ENCODE measurements at places on chromosomes 5 and 9.

- DNase-seq: no peak
Measured at GRCh38 chr5:1967736-1968135, 85.0 kb upstream of the IRX4 start.

DNA sequence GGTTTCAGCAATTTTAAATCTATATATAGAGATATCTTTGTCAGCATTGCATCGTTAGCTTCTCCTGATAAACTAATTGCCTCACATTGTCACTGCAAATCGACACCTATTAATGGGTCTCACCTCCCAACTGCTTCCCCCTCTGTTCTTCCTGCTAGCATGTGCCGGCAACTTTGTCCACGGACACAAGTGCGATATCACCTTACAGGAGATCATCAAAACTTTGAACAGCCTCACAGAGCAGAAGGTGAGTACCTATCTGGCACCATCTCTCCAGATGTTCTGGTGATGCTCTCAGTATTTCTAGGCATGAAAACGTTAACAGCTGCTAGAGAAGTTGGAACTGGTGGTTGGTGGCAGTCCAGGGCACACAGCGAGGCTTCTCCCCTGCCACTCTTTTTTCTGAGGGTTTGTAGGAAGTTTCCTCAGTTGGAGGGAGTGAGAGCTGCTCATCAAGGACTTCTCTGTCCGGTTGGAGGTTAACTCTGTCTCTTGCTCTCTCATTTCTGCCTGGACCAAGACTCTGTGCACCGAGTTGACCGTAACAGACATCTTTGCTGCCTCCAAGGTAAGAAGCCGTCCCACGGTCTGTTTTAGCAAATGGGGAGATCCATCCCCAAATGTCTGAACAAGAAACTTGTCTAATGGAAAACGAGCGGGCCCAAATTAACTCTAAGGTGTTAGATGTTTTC, at the start of gene IL4:
Gene IL4, plus strand, starts transcription at position 51 of the 692 bp plus-strand sequence. Its CDS starts 62 bp downstream, at position 113.
- no peak for DNase-seq

- no peak for DNase-seq
Measured at GRCh38 chr5:88829054-88829453, 53.9 kb downstream of the MEF2C start.

GRCh38 chr9:94110821-94111252, 26.6 kb downstream of the PTPDC1 start:
- DNase-seq: peak; percentile 58

- no peak for DNase-seq
Measured at GRCh38 chr5:2669913-2670312, 81.6 kb downstream of the IRX2 start.

DNA sequence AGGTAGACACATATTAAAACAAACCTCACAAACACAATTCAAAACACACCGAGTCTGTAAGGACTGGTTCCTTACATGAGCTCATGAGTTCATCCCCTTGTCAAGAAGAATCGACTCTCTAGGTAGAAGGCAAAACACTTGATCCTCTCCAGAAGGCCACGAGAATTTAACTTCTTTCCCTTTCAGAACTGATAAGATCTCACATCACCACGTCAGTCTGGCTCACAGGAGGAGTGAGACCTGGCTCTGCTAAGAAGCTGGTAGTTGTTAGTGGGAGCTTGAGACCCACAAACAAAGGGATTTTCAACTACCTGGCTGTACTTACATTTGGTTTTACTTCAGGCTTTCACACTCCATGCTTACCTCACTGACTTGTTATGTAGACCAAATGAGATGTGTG, 459.2 kb downstream of the ARHGEF28 start:
- no peak for DNase-seq

GRCh38 chr5:71767661-71768060, 48.6 kb downstream of the CARTPT start:
- DNase-seq: peak; percentile 48

DNA sequence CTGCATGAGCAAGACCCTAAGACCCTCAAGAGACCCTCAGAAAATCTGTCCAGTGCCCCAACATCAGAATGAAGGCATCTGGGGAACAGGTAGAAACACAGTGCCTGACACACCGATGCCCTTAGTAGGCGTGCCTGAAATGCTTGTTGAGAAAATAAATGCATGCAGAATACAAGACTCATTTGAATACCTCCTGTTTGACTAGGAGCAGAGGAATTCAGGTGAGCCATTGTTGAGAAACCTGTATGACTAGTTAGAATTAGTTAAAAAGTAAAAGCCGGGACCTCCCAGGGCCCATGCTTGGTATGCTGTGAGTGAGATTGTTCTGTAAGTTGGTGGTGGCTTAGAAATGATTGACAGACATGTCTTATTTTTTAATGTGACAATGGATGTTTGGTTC, 55.0 kb downstream of the WWC1 start:
- DNase-seq: no peak

- DNase-seq: no peak
Measured at GRCh38 chr5:179138568-179138925, 78.4 kb downstream of the ZNF354C start.

- DNase-seq: peak; percentile 20
Measured at GRCh38 chr9:91214867-91215266, 146.9 kb downstream of the AUH start.

- no peak for DNase-seq
Measured at GRCh38 chr5:95441636-95442035, 50.5 kb downstream of the FAM81B start.

- no peak for DNase-seq
Measured at GRCh38 chr5:1899201-1899600, 16.5 kb upstream of the IRX4 start.

GRCh38 chr5:11785771-11786352, 118.4 kb downstream of the CTNND2 start:
- DNase-seq: no peak

- no peak for DNase-seq
Measured at GRCh38 chr5:139958432-139959148, 84.5 kb downstream of the NRG2 start.

- DNase-seq: no peak
Measured at GRCh38 chr5:39314591-39314990, 49.7 kb downstream of the C9 start.

- DNase-seq: peak; percentile 85
Measured at GRCh38 chr9:91424403-91425176, 958 bp upstream of the NFIL3 start.

DNA sequence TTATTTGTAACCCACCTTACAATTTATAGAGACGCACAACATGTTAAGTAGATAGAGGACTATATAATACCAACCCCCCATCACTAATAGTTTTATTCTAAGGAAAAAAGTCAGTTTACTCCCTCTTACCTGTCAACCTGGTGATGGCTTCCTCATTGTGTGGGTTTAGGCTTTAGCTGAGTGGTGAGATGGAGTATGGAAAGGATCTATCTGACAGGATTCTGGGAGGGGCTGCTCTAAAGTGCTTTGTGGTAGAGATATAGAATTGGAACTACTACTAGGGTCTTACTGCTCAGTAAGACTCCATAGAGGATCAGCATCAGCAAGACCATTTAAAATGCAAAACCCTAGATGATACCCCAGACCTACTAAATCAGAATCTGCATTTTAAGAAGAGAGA, 82.1 kb upstream of the IFNE start:
- DNase-seq: no peak

- DNase-seq: no peak
Measured at GRCh38 chr9:75333624-75334023, 245.3 kb downstream of the OSTF1 start.

- DNase-seq: no peak
Measured at GRCh38 chr5:54398191-54398590, 57.3 kb upstream of the HSPB3 start.

GRCh38 chr5:172097356-172097755, 90.7 kb downstream of the STK10 start:
- peak; percentile 30 for DNase-seq

- no peak for DNase-seq
Measured at GRCh38 chr9:126411225-126411947, 84.8 kb downstream of the MVB12B start.

DNA sequence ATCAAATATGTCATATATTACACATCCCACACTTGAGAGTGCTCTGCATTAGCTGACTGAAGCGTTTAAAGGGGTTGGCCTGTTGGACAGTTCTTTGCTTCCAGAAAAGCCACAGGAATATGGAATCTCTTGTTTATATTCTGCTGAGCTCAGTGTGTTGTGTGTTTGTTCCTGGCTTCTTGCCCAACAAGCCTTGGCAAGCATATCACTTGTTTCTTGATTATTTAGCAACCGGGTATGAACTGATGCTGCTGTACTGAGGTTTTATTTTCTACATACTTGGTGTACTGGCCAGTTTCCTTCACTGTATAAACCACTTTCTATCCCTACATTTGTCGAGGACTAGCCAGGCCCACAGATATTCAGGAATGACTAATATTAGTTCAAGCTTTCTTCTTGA, 378.9 kb downstream of the KCTD16 start:
- DNase-seq: peak; percentile 77

DNA sequence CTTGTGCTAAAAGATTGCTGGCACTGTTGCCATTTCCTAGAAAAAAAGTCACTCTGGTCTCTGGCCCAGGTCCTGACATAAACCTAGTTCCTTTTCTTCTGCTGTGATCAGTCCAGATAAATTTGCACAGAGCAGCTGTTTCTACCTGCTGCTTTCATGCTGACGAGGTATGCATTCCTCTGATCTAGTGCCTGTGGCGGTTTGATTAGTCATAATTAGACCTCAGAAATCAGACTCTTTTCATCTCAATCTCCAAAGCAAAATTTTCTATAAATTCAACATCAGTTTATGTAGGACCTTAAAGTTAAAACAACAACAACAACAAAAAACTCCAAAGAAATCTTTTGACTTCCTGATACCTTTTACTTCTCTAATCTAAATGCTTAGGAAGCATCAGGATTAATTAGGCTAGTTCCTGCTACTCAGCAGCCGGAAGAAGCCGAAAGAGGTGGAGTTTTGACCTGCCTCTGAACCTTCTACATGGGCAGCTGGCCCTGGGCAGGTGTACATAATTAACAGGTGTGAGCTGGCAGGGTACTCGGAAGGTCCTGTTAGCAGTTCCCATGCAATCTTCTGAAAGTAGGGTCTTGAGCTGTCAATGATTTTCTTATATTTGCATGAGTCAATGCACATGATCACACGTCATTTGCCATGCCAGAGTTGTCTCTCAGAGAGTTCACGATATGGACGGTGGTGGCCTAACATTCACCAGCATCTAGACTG, 83.3 kb upstream of the CCDC112 start:
- no peak for DNase-seq

DNA sequence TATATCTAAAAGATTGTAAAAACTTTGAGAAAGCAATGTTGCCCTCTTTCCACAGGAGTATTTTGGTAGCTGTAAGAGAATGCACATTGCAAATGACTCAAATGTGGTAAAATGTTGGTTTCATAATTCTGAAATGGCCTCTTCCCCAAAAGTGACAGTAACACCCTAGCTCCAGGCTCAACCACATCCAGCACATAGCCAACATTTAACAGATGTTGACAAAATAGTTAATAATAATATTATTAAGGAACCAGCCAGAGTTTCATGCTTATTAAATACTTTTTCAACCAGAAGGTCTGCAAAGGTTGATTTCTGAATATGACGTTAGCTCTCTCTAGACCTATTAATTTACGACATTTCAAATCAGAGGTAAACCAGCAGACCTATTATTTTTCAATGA, 1.3 kb downstream of the ANXA1 start:
- peak; percentile 68 for DNase-seq

DNA sequence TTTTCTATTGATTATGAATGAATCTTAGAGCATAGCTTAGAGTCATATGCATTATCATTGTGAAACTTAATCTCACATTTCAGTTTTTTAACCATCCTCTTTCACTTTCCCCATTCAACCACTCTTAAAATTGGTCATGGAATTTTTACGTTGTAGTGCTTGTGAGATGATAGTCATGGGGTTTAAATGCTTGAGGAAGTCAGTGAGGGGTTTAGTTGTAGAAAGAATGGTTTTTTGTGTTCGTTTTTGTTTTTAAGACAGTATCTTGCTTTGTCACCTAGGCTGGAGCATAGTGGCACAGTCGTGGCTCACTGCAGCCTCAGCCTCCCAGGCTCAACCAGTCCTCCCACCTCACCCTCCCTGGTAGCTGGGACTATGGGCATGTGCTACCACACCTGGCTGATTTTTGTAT, 19.6 kb downstream of the UGCG start:
- no peak for DNase-seq

DNA sequence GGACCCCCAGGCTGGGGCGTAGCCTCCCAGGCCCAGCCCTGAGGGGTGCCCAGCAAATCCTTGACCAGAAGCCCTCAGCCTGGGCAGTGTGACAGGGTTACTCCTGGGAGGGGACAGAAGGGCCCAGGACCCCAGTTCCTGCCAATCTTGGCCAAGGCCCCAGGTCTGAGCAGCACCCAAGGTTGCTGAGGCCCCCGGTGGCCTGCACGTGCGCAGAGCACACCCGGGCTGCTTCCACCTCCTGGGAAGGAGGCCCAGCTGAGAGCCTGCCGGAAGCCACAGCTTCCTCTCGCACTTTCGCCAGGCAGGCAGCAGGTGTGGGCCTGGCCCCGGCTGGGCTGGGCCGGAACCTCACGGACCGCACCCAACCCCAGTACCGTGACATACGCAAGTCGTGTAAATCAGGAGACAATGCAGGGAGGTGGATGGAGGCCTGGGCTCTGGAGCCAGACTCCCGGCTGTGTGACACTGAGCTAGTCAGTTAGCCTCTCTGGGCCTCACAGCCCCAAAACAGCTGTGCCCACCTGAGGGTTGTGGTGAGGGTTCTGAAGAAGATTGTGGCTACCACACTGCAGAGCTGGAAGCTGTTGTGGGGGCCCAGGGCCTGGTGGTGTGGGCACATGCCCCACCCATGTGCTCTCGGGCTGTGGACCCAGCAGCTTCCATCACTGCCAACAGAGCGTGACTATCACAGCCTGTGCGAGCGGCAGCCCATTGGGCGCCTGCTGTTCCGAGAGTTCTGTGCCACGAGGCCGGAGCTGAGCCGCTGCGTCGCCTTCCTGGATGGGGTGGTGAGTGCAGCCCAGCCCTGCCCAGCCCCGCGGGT, 5.1 kb downstream of the GRK6 start:
- DNase-seq: no peak

- DNase-seq: peak; percentile 82
Measured at GRCh38 chr5:66933066-66933465, 263.5 kb downstream of the CD180 start.

- DNase-seq: no peak
Measured at GRCh38 chr5:157362012-157362411, 96.1 kb downstream of the CYFIP2 start.

GRCh38 chr5:148729182-148729581, 74.9 kb upstream of the HTR4 start:
- DNase-seq: no peak

DNA sequence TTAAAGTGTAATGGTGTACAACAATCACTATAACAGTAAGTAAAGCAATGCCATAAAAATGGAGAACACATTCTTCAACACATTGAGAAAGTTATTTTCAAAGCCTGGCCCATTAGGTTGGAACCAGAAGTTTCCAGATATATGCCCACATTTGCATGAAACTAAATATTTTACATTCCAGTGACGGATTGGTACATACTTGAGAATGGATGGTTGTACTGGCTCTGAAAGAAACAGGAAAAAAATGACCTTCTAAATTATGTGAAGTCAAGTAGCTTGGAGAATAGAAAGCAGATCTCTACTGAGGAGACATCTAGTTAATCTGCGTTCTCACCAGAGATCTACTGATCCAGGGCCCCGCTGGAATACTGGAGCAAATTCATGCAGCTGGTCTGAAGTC, 1037.0 kb downstream of the NR2F1-AS1 start:
- DNase-seq: peak; percentile 68

- peak; percentile 93 for DNase-seq
Measured at GRCh38 chr5:136016945-136017530, 11.8 kb upstream of the TGFBI start.
